ENCODE measurements at places on chromosomes 3 and 15. TPM values are rescaled to one million over a fixed set of nuclear protein-coding genes. Genes with fewer than 3 reads are reported as not detected.

The GAP43 gene
- total RNA-seq, result not detected

The SLC35G2 gene
- 0.14 TPM for total RNA-seq

The ISLR2 gene
- not detected for total RNA-seq

DNA sequence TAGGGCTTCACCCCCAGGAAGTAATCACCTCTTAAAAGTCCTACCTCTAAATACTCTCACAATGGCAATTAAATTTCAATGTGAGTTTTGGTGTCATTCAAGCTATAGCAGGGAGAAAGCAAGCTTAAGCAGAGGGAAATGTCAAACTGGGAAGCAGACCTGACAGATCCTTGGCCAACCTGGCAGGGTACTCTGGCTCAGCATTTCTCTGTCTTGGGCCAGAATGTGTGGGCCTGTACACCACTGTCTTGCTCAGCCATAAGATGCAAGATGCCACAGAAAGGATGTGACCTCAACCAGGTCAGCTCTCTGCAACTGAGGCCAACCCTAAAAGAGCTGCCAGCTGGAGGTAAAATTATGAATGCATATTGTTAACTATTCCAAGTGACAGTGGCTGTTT, 130.6 kb upstream of the CMC1 start:
- DNase-seq, result no peak

DNA sequence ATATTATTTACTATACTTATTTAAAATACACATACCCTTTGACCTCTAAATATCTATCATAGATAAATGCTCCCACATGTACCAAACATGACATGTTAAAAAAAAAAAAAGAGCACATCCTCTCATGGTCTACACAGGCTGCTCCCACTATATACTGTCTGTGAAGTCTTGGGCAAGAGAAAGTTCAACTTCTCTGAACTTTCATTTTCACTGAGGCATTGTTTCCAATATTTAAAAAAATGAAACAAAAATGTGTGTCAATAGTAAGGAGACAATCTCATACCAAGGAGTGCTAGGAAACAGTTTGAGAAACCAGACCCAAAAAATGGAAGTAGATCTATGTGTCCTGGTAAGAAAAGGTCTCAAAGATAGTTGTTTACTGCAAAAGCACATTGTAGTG, 29.3 kb downstream of the SLC4A7 start:
- DNase-seq, result no peak

DNA sequence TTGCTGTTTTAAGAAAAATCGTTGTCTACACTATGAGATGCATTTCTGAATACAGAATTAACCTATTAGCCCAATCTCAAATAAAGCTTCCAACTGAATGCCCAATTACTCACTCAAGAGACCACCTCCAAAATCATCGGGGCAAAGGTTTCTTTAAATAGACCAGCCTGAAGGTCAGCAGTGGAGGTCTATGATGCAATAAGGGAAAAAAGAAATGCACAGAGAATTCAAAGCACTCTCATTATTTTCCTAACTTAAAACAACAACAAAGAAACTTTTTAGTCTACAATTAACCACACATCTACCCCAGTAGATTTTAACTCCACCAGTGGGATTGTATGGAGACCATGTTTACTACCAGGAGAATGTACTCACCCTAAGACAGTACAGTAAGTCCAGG, 657.7 kb upstream of the CCDC54 start:
- DNase-seq, result no peak

DNA sequence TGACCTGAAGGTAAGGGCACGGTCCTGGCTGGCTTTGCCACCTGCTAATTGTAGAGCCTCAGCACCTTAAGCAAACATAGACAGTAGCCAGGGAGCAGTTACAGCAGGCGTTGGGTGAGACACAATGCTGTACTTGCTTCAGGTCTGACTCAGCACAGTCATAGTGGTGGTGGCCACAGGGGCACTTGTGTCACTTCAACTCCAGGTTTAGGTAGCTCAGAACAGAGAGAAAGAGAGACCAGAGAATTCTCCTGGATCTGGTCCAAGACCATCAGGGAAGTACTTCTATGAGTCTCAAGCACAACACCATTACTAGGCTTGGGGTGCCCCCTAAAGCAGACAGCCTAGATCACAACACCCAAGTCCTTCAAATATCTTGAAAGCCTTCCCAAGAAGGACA, 204.4 kb downstream of the OTOL1 start:
- DNase-seq, result no peak

DNA sequence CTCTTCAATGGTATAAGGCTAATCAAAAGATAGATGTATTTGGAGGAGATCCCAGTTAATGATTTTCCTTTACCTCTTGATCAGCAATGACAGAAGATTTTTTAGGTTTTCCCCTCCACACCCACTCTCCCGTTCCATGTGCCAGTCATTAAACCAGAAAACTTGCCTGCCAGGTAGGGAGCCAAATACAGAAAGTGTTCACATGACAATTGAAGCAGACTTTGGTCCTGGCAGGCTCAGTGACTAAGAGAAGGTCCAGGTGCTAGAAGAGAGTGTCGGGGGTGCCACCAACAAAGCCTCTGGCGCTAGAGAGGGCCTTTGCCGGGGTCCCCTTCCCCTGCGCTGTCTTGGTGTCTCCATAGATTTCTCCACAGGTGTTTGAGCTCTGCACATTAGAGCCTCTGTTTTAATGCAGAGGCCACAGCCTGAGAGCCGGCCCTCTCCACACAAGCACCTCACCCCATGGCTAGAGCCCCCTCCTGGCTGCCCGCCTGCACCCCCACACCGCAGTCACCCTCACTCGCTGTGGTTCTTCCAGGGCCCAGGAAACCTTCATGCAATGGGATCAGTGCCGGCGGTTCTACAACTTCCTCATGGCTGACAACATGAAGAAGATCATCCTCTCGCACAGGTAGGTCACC, 36.4 kb downstream of the RLBP1 start:
- no peak for DNase-seq

GRCh38 chr3:35849963-35850362, 210.6 kb downstream of the ARPP21 start:
- no peak for DNase-seq

DNA sequence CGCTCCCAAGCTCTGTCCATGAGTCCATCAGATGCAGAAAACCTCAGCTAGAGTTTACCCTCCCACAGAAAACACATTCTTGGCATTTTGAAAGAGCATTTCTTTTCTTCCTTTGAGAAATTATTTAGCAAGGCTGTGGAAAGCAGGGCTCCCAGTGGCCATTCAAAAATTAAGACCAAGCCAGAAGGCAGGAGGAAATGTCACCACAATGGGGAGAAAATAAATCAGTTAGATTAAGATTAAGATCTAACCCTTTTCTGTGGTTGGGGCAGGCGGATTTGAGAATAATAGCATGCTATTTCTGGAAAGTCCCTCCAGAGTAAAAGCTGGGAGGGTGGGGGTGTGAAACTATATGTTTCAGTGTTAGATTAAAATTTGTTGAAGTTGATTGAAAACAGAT, 20.2 kb downstream of the LRIG1 start:
- DNase-seq, result no peak

DNA sequence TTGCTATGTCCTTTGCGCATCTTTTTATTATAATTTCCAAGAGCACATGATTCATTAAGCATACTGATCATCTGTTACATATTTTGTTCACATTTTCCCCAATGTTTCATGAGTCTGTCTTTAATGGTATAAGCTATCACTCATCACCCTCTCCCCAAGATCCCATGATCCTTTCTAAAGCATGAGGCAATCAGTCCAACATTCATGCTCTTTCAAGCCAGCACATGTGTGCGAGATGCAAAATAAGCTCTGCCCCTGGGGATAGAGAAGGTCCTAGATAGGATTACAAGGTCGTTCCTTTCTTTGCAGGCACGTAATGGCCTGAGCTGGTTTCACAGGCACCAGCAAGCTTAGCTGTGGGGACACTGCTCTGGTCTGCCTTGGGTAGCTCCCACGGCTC, 32.2 kb upstream of the B3GNT5 start:
- DNase-seq, result no peak

GRCh38 chr3:71512000-71512399, 71.5 kb downstream of the FOXP1 start:
- peak; percentile 84 for DNase-seq

All from CD4-positive, alpha-beta T cell (primary cell).